T-cell (primary cell): ENCODE measurements at places on chromosomes 5 and 9. TPM values are rescaled to one million over a fixed set of nuclear protein-coding genes. Genes with fewer than 3 reads are reported as not detected.

DNA sequence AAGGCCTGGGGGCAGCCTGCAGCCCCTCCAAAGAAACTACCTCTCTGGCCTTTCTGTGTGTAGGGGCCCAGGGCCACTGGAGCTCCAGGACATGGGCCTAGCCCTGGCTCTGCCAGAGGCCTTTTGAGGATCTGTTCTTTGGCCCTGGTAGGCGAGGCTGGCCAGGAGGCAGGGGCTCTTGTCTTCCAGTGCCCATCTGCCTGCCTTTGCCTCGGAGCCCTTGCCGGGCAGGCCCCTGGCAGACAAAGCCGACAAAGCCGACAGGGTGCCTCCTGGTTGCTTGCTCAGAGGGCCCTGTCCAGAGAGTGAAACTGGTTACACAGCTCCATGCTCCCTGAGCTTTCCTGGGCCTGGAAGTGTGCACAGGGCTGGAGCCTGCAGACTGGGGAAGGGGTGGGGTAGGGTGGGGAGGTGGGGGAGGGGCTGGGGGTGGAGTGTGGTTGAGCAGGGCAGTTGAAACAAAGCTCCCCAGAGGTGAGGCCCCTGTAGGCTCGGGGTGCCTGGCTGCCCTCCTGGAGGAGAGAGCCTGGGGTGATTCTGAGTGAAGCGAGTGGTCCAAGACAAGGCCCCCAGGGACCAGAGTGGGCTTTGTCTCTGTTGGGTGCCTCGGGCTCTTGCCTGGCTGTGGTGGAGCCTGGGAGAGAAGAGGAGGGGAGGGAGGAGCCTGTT, 29.3 kb downstream of the PTPA start:
- no peak for DNase-seq

Gene FOXB2
- total RNA-seq, result not detected

DNA sequence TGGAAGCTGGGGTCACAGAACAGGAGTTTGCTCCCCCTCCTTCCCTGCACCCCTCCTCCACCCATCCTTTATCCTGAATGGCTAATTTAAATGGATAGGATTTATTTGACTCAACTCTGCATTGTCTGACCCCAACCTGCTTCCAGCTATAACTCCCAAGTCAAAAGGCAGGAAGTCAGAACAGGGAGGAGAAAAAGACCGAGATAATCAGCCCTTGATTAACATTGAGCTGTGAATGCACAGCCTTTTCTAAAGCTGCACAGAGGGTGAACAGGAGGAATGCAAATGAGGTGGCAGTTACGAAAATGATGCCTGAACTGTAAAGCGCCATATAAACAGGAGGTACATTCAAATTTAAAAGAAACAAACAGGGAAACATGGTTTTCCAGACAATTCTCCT, 152.8 kb downstream of the SPOCK1 start:
- no peak for DNase-seq

Gene SHC3
- 0.16 TPM for total RNA-seq

DNA sequence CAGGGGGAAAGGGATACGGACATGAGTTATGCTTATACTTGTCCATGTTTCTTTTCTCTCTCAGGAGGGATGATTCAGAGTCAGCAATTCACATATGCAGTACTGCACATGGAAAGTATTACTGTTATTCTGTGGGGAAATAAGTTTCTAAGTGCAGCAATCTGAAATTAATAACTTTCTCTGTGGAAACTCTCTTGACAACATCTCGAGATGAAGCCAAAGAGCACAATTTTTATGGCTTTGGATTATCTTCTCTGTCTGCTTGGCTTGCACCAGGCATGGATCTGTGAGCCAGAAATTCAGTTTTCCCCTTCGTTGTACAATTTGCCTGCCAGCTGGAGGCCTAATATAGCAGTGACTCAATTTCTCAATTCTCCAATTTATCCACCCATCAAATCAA, 2.5 kb upstream of the NDFIP1 start:
- no peak for DNase-seq

GRCh38 chr9:119289740-119290433, 79.3 kb downstream of the BRINP1 start:
- DNase-seq, result no peak

GRCh38 chr5:1027631-1028441, 19.2 kb downstream of the NKD2 start:
- DNase-seq, result no peak

Gene SPACA9
- 2.5 TPM for total RNA-seq

GRCh38 chr5:130222573-130222972, 318.3 kb downstream of the CHSY3 start:
- DNase-seq, result no peak
